ENCODE measurements at places on chromosomes 13 and 19.

DNA sequence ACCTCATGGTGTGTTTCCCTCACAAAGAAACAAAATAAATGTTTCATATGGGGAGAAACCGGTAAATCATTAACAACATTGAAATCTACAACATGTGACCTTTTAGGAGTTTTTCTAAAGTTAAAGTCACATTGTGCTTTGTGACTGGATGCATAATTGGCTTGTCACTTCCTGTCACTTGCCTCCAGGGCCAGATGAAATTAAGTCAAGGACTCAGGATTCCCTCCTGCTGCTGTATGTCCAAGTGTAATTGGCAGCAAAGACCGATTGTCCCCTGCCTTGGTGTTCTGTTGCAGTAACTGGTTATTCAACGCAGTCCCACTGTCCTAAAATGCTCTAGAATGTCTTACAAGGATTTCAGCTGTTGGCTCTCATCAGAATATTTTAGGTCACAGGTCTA lies 448.2 kb downstream of the LIG4 start:
- no peak for DNase-seq

GRCh38 chr13:101673360-101674105 lies 221.1 kb downstream of the ITGBL1 start:
- DNase-seq: no peak

GRCh38 chr19:50552540-50552939 lies 15.7 kb downstream of the LRRC4B start:
- DNase-seq: no peak

- DNase-seq: no peak
These were observed 64.2 kb downstream of the MCF2L start for GRCh38 chr13:113033054-113033850.

DNA sequence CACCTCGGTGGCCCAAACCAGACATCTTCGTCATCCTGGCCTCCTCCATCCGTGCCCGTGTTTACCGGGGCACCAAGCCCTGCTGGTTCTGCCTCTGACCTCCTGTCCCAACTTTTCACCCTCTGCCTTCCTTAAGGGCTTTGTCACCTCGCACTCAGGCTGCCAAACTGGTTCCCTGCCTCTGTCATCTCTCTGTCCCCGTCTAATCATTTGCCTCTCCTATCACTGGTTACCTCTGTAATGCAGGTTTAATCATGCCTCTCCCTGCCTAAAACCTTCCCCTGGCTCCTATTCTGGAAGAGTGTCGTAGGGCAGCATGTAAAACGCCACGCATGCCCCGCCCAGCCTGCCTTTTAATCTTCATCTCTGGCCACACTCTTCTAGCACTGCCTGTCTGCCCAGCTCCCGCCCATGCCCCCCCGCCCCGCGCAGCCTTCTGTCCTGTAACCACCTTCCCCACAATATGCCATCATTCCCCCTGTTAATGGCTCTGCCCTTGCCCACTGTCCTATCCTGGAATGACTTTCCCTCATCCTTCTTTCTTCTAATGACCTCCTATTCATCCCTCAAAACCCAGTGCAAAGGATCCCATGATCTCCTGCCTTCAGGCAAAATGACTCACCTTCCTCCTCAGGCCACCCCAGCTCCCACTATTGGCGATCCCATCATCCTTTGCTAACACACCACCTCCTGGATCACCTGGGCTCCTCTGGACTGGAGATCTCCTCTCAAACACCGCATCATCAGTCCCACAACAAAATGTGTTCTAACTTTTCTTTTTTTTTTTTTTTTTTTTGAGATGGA lies 66.7 kb downstream of the PEX11G start:
- DNase-seq: no peak

GRCh38 chr19:2457394-2458037 lies 757 bp upstream of the LMNB2 start:
- no peak for DNase-seq

- no peak for DNase-seq
These were observed 1.1 kb downstream of the KCTD4 start for GRCh38 chr13:45199711-45200110.

All from suppressor macrophage treated with lipopolysaccharide for 1 hour (primary cell).